C1 segment of cervical spinal cord (tissue), 14 donors: ENCODE measurements at places on chromosomes 11 and 22.

- DNase-seq: peak; percentile 83
These were observed at the start of gene JOSD1 for GRCh38 chr22:38700789-38701628. TSS of gene JOSD1 (minus strand) at chr22:38700943. CDS start at chr22:38699987, 956 bp downstream.

DNA sequence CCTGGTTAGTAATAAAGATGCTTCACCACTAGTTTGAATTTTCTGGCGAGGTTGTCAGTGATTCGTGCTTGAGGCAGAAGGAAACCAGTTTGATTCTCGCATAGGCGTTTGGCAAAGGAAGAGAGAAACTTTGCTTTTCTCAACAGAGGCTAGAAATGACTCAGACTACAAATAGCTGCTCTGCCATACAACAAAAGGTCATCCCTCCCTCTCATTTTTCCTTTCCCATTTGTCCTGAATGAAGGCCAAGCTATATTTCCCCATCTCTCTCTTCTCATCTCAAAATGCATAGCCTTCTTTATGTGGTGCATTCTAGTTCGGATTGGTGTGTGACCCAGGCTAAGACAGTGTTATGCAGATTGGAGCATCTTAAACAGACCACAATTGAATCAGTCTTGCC, 741.4 kb downstream of the NTM start:
- no peak for DNase-seq

DNA sequence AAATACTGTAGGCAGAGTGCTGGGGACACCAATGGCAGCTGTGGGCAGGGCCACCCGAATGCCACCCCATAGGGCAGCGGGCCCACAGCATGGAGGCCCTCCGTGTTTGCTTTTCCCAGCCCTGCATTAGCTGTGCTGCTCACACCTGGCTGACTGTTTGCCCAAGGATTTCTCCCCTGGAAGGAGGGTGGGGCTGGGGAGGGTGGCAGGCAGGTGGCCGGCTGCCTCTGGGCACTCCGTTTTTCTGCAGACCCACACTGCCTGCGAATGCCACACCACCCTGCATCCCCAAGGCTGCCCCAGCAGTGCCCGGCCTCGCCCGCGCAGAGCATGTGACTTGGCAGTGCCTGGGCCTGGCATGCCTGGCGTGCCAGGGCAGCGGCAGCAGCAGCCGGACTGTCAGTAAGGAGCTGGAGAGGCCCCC, 19.6 kb downstream of the DAGLA start:
- DNase-seq: peak; percentile 25

GRCh38 chr11:25218036-25218435, 721.2 kb downstream of the LUZP2 start:
- DNase-seq: no peak

- no peak for DNase-seq
These were observed 20.7 kb downstream of the PDHX start for GRCh38 chr11:34936945-34937629.

- no peak for DNase-seq
These were observed 240.5 kb upstream of the CCDC179 start for GRCh38 chr11:23100726-23101125.

- no peak for DNase-seq
These were observed 39.4 kb downstream of the OR4C6 start for GRCh38 chr11:55701429-55701828.

DNA sequence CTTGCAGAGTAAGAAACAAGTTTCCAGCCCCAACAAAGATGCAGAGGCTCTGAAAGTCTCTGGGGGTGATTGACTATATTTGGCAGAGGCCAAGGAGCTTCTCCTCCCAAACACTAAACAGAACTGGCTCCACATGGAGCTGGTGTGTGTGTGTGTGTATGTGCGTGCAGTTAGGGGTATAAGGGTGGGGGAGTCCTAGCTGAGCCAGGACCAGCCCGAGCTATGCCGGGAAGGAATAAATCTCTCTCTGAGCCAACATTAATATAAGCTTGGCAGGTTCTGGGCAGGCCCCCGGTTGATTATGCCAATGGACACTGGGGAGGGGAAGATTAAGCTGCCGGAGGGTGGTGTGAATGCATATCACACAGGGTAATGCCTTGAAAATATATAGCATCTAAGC, 324.2 kb downstream of the MIAT start:
- no peak for DNase-seq

GRCh38 chr11:12727563-12728211, 53.5 kb downstream of the TEAD1 start:
- no peak for DNase-seq

DNA sequence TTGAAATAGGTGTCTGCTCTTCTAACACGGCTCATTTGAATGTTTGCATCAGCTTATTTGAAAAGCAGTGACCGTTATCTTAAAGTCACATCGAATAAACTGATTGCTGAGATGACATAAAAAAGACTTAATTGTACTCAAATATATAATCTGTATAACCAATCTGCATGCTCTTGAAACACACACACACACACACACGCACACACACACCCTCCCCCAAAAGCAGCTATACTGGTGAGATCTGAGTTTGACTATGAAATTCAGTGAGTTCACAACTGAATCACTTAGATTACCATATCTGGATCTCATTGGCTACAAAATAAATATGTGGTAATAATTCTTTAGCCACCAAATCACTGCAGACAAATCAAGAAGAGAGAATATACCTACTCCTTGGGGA, 3.8 kb upstream of the IFTAP start:
- DNase-seq: no peak

GRCh38 chr11:119803726-119804294, 74.8 kb upstream of the NECTIN1 start:
- no peak for DNase-seq

GRCh38 chr11:96075532-96075959, 151.6 kb upstream of the MTMR2 start:
- DNase-seq: no peak

DNA sequence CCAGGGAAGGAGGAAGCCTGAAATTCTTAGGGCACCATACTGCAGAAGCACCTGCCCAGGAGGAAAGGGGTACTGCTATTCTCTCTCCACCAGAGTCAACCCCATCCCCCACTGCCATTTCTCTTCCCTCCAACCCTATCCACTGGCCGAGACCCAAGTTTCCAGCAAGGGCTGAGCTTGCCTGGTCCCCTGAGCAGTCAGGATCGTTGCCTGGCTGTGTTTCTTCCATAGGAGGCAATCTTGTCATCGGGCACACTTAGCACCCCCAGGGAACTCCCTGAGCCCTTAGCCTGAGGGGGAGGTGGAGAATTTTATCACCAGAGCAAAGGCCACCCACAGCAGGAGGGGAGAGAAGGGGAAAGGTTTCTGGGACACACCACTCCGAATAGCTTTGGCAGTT, 115.8 kb upstream of the NECTIN1 start:
- no peak for DNase-seq

GRCh38 chr11:114176321-114176720, 116.8 kb downstream of the ZBTB16 start:
- DNase-seq: no peak

GRCh38 chr11:27087432-27087831, 46.8 kb downstream of the BBOX1 start:
- no peak for DNase-seq

DNA sequence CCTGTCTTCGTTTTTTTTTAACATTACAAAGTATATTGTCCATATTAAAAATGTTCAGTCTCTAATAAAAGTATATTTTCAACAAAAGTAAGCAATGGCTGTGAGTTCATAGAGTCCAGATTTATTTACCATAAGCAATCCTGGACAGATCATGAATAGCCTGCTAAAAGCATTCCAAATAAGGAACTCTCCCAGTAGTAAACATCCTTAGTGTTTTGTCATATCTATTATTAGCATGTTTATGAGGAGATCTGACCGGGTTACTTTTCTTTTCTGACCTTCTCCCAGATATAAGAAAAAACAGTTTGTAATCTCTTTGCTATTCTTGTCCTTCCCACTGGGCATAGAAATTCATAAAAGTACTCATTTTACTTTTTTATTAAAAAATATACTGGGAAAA, 403.9 kb upstream of the ANO3 start:
- no peak for DNase-seq

- DNase-seq: no peak
These were observed 25.0 kb downstream of the SWAP70 start for GRCh38 chr11:9688716-9689511.

DNA sequence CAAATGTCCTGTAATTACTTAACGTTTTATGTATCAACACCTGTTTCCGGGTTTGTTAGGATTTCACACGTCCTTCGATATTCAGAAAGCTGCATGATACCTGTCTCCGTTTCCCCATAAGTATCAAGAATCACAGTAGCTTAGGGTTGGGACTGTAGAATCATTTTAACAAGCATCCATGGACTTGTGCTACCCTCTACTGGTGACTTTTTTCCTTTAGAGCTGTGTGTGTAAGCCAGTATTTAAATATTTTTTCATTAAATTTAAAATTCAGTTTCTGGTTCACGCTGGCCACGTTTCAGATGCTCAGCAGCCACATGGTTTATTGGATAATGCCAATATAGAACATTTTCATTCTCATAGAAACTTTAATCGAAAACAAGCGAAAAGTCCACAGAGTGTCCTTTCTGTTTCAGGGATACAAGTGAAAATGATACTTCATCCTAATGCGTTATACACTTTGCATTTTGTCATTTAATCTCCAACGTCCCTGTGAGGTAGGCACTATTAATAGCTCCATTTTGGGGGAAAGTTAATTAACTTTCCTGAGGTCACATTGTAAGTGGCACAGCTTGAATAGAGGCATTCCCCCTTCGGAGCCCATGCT, 61.5 kb upstream of the SLC25A18 start:
- peak; percentile 56 for DNase-seq

- no peak for DNase-seq
These were observed 82.7 kb upstream of the LDLRAD3 start for GRCh38 chr11:35861191-35861590.

GRCh38 chr11:96002339-96002738, 78.4 kb upstream of the MTMR2 start:
- DNase-seq: no peak

DNA sequence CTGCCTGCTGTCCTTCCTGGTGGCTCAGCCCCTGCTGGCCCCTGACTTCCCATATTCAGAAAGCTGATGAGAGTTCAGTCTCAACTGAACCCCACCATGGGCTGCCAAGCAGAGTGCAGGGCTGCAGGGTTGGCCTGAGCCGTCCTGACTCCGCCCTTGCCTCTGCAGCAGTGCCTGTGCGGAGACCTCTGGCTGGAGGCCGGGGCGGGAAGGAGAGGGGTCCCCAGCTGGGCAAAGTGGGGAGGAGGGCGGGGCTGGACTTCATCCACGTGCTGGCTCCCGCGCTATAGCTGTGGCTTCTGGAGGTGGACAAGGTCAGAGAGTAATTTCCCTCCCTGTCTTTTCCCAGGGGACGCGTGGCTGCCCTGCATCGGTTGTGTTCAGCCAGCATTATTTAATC, 13.6 kb downstream of the GLB1L3 start:
- DNase-seq: no peak

DNA sequence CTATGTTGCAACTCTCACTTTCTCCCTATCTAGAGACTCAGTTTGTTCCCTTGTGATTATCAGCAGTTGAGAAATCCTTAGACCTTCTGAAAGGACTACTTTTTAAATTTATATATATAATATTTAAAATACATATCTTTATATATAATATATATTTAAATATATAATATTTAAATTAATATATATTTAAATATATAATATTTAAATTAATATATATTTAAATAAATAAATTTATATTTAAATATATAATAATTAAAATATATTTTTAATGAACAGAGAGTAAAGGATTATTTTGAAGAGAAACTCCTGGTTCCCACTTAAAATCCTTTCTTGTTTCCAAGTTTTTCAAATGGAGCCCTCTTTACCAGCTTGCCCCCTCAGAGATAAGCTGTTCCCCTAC, 83.7 kb upstream of the TRIM77 start:
- no peak for DNase-seq
